ENCODE measurements at places on chromosomes 5 and 9. TPM values are rescaled to one million over a fixed set of nuclear protein-coding genes. Genes with fewer than 3 reads are reported as not detected.

The IFNB1 gene
- not detected for total RNA-seq

The EGFLAM gene
- total RNA-seq: 0.38 TPM

The KCNIP1 gene
- total RNA-seq: not detected

The DEPDC1B gene
- 1.9 TPM for total RNA-seq

The SLC46A2 gene
- 0.09 TPM for total RNA-seq

The CAST gene
- 489 TPM for total RNA-seq

The PCDHA6 gene
- total RNA-seq: not detected

The MSH3 gene
- total RNA-seq: 11.3 TPM

The PCDHGB1 gene
- total RNA-seq: 1.9 TPM

The SEMA5A gene
- total RNA-seq: 8.6 TPM

The TTF1 gene
- total RNA-seq: 14.9 TPM

The AHRR gene
- total RNA-seq: 1.0 TPM

The DOLPP1 gene
- total RNA-seq: 23.0 TPM

The CCDC187 gene
- total RNA-seq: not detected

The KIF3A gene
- total RNA-seq: 4.6 TPM

The STKLD1 gene
- total RNA-seq: 0.38 TPM

The PCDHA13 gene
- not detected for total RNA-seq
